ENCODE measurements at places on chromosomes 11 and 22.

- no peak for DNase-seq
These were observed 30.2 kb upstream of the SWAP70 start for GRCh38 chr11:9633679-9634078.

- DNase-seq = no peak
These were observed 35.0 kb upstream of the SLC25A1 start for GRCh38 chr22:19213442-19214077.

- DNase-seq = peak; percentile 31
These were observed 19.8 kb upstream of the PRAME start for GRCh38 chr22:22578702-22579424.

DNA sequence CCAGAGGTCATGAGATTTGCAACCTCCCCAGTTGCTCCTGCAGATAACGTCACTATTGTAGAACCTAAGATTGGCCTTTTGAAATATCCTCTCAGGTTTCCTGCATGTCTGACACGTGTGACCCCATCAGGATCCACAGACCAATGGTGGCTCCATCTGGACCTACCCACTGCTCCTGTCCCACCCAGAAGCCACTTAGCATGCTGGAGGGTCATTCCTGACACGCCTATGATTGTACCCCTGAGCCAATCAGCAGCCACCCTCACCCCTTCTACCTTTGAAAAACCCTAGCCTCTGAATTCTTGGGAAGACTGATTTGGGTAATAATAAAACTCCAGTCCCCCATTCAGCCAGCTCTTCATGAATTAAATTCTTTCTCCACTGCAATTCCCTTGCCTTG lies 20.1 kb upstream of the NARS2 start:
- DNase-seq = no peak

GRCh38 chr11:111788051-111788450 lies 21.9 kb upstream of the PPP2R1B start:
- no peak for DNase-seq
